ENCODE measurements at places on chromosomes 2 and 18. TPM values are rescaled to one million over a fixed set of nuclear protein-coding genes. Genes with fewer than 3 reads are reported as not detected.

IL36A gene
- total RNA-seq = not detected

NTSR2 gene
- not detected for total RNA-seq

LOXHD1 gene
- total RNA-seq = not detected

ZNF396 gene
- total RNA-seq = 0.89 TPM

AAK1 gene
- total RNA-seq = 41.4 TPM

BCS1L gene
- total RNA-seq = 49.9 TPM

TYW5 gene
- total RNA-seq = 9.9 TPM

CHRNG gene
- not detected for total RNA-seq

PLA2R1 gene
- 8.0 TPM for total RNA-seq

CKAP2L gene
- 3.9 TPM for total RNA-seq

NPC1 gene
- 325 TPM for total RNA-seq

REG3G gene
- not detected for total RNA-seq

MERTK gene
- 0.37 TPM for total RNA-seq

SLC4A5 gene
- total RNA-seq = 0.44 TPM

RUFY4 gene
- not detected for total RNA-seq

KCNG3 gene
- under 0.01 TPM for total RNA-seq

UGT1A3 gene
- total RNA-seq = not detected

LMAN2L gene
- total RNA-seq = 24.0 TPM

PLCL1 gene
- total RNA-seq = 1.9 TPM

LYPD6 gene
- 4.4 TPM for total RNA-seq

CCDC121 gene
- total RNA-seq = 1.7 TPM

PRKCE gene
- 11.5 TPM for total RNA-seq

CHST9 gene
- total RNA-seq = not detected

LRRTM4 gene
- not detected for total RNA-seq

TRIM43 gene
- not detected for total RNA-seq

TMEM169 gene
- total RNA-seq = 0.66 TPM

MATN3 gene
- 2.9 TPM for total RNA-seq

Measured in uterine smooth muscle cell (primary cell).